Activated CD4-positive, alpha-beta T cell treated with anti-CD3 and anti-CD28 coated beads for 4 hours (primary cell): ENCODE measurements at places on chromosomes 7 and 10.

DNA sequence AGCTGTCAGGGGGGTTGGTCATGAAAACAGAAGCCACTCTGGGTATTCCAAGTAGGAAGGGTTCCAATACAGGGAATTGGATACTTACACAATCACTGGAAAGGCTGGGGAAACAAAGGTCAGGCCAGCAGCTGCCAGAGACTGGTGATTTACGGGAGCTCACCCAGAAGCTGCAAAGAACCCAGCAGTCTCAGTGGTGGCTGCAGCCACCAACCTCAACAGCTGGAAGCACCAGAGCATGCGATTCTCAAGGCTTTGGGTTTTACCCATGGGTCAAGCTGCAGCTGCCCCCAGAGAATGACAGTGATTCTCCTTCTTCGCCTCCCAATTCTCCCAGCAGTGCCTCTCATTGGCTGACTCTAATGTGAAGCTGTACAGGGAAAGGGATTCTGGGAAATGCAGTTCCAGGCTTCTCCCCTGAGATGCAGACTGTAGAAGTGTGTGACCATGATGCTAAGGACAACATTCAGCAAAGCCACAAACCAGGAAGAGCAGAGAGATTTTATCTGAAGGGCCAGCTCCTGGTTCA is 107.2 kb upstream of the TCF7L2 start:
- DNase-seq = no peak

DNA sequence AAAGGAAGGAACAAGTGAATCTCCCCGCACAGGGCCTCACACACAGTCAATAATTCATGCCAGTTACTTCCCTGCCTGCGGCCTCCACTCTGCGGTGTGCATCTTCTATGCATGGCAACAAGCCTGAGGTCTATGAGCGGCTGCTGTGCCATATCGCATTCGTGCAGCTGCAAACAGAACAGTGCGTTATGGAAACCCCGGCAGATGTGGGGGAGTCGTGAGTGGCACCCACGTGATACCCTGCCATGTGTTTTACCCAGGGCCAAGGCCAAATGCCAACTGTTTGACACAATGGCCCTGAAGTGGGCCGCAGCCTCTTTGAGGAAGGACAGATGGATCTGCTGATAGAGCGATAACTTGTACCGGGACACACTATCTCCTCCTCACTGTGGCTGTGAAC is 13.4 kb downstream of the TNS3 start:
- no peak for DNase-seq

GRCh38 chr7:139494835-139495579 is 11.5 kb upstream of the KLRG2 start:
- DNase-seq = no peak

DNA sequence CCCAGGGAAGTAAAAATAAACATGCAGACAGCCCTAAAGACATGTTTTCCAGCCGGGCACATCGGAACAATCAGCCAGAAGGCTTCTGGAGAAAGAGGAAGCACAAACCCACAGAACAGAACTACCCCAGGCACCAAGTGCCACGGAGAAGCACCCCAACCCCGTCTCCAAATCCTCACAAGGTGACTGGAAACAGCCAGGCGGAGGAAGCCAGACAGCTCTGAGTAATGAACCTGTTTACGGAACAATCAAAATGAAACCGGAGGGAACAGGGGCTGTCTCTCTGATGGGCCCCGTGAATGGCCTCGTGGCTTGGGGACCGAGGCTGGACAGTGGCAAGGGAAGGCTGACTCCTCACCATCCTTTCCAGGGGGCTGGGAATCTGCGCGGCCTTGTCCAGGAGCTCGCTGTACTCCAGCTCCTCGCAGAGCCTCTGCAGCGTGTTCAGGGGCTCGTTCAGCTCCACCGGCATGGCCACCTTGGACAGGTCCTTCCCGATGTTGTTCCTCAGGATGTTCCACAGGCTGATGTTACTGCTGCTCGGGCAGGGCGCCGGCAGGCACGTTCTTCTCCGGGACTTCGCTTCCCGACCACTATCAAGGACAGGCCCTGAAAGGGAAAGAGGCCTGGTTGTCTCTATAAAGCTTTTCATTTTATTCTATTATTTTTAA is 77.0 kb upstream of the GSDME start:
- DNase-seq = no peak

- DNase-seq = no peak
Observed at GRCh38 chr10:78520737-78521430, 487.2 kb downstream of the RPS24 start.
